ENCODE measurements at places on chromosomes 16 and 17.

- no peak for DNase-seq
Observed at GRCh38 chr17:81409190-81409935, 14.1 kb downstream of the BAHCC1 start.

DNA sequence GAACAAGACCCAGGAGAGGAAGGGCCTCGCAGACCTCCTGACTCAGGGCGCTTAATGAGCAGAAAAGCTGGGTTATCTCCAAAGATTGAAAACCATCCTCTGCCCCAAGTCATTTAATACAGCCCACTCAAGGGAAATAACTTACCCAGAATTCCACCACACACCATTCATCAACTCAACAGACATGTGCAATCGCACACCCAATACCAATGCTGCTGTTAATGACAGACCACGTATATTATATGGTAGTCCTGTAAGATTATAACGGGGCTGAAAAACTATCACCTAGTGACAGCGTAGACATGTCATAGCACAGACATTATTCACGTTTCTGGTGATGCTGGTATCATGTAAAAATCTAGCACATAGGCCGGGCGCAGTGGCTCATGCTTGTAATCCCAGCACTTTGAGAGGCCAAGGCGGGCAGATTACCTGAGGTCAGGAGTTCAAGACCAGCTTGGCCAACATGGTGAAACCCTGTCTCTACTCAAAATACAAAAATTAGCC, 52.5 kb upstream of the HELZ start:
- no peak for DNase-seq

GRCh38 chr17:76251478-76252039, 11.3 kb upstream of the RNF157 start:
- DNase-seq, result no peak

DNA sequence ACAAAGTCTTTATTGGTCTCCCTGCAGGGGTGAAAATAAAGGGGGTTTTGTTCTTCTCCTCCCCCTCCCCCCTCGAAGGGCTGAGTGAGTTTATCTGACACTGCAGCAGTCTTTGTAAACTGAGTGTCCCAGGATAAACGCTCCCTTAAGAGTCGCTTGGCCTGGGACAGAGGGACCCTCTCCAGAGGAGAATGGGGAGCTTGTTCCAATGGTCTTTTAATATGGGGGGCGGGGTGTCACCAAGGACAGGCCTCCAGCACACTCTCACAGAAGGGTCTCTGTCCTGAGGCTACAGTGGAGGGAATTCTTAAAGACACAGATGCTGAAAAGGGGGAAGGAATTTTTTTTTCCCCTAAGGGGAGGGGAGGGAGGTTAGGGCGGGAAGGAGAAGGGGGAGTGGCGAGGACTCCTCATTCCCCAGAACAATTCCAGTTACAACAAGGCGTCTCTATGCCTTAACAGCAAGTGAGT, 455.5 kb downstream of the SOX9 start:
- no peak for DNase-seq

DNA sequence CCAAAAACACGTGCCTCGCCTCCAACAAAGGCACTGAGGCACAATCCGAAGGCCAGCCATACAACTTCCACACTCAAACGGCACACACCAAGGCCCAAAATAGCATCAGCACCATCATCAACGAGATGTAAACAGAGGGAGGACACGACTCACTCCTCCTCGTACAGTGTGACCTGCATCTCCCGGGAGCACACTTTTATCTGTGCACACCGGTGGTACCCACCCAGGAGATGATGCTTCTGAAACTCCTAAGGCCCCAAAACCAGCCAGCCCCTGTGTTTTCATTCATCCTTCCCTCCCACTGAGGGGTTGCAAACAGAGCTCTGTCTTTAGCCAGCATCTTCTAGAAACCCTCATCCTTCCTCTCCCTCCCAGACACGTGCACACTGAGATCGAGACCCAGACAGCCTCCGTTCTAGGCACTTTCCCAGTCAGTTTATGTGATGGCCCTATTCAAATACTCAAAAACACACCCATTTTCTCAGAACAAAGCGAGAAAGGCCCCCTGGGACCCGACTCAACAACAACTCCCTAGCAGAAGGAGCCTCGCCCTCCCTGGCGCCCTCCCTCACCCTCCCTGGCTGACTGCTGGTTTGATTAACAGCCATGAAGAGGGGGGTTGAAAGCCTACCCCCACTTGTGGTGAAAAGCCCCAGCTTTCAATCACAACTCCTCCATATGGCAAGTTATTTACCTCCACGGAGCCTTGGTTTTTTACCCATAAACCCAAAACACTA, 76.3 kb downstream of the GAS7 start:
- peak; percentile 43 for DNase-seq

GRCh38 chr16:75043175-75043895, 44.5 kb downstream of the ZNRF1 start:
- no peak for DNase-seq

GRCh38 chr16:13080531-13080930, 179.1 kb downstream of the SHISA9 start:
- DNase-seq, result no peak

DNA sequence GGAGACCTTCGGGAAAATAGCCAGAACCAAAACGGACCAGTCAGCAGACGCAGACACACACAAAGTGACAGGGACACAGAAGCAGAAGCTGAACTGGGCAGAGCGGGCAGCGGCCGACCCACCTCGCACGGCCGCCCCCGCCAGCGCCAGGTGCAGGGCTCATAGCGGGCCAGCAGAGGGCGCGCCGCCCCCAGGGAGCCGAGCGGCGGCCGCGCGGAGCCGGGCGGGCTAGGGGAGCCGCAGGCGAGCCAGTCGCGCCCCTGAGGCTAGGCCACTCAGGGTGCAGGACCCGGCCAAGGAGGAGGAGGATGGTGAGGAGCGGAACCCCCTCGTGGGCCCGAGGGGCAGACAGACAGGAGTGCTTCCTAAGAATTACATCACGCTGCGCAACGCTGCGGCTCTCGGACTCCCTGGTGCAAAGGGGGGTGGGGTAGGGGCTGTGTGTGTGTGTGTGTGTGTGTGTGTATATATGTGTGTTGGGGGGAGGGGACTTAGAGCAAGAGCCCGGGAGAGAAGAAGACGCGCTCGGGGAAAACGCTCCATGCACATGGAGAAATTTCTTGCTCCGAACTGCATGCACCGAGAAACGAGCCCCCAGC, 913 bp upstream of the NOG start:
- DNase-seq, result peak; percentile 63

GRCh38 chr16:19589771-19590302, 34.3 kb downstream of the VPS35L start:
- no peak for DNase-seq

- peak; percentile 34 for DNase-seq
Observed at GRCh38 chr16:16025214-16025968, 76.0 kb downstream of the ABCC1 start.

GRCh38 chr17:2655546-2655945, 56.0 kb downstream of the CLUH start:
- no peak for DNase-seq

DNA sequence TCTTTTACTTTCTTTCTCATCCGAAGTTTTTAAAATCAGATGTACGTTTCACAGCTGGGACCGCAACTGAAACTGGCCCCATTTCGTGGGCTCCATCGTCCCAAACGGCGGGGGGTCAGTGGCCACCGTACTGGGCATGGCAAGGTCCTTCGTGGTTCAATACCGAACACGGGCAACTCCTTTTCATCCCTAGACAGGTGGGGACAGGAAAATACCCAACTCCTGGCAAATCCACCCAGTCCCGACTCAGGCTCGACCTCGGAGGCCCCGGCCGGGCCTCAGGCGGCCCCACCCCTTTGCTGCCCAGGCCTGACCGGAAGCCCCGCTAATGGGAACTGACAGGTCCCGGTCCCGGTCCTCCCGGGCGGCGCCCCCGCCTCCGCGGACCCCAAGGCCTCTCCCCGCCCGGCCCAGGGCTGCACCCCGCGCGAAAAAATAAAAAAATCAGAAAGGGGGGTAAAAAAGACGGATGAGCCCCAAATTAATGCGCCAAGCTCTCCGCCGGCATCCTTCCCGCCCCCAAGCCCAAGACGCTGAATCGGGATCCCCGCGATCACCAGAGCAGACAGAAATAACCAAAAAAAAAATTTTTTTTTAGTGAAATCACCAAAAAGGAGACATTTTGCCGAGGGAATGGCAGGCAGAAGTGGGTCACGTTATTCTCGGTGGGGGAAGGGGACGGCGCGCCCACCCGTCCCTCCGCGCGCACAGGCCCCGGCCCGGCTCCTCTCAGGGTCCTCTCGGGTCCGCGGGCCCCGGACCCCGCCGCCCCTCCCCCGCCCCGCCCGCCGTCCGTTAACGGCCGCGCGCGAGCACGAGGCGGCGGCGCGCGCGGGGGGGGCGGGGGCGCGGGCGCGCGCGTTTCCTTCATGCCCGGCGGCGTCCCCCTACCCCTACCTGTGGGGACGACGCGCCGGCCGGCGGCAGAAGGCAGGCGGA, 562 bp downstream of the ZC3H7A start:
- DNase-seq, result peak; percentile 80

DNA sequence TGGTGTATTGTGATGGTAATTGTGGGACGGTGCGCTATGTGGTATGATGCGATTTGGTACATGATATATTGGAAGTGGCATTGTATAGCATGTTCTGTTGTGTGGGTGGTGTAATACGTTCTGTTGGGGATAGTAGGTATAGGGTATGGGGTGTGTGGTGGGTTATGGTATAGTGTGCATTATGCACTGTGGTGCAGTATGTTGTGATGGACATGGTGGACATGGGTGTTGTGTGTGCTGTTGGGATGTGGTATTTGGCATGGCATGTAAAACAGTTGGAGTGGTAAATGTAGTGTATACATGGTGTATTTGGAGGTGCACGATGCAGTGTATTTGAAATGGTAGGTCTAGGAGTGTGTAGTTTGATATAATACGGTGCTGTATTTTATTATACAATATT, 170.6 kb upstream of the CNTNAP4 start:
- DNase-seq, result no peak
